NCI-H1105 (cell line): ENCODE measurements at places on chromosomes 6 and 20.

GRCh38 chr20:1888796-1889463 lies 6.3 kb upstream of the SIRPA start:
- no peak for DNase-seq

GRCh38 chr20:32532246-32532645 lies 52.9 kb downstream of the NOL4L start:
- no peak for DNase-seq

DNA sequence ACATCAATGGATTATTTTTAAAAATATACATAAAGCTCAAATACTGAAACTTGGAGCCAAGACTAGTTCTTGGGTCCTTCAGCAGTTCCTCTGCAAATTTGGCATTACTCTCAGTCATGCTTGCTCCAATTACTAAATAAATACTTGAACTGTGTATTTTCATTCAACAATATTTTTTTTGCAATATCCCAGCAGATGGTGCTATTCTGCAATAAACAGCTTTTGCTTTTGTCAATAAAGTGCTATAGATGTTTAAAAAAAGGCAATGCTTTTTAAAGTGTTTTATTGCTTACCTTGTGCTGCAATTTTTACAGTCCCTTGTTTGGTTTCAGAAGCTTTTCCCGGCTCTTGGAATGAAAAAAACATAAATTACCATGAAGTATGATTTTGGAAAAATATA lies 243.4 kb downstream of the TRDN start:
- peak; percentile 67 for DNase-seq

DNA sequence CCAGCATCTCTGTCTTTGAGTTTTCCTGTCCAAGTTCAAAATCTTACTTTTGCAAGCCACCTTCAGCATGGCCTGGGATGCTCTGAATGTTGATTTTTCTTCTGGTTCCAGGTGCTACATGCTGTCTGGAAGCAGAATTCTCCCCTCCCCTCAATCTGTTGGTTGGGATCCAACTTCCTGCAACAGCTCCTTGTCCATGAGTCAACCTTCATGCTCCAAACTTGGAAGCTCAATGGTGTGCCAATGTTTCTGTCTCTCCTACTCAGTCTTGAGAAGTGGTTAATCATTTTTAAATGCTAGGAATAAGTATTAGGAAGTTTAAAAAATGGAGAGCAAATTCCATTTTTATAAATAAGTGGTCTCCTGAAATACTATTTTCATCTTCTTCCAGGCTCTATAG lies 33.2 kb upstream of the PLEKHG1 start:
- DNase-seq = no peak

GRCh38 chr6:45710304-45710821 lies 305.3 kb downstream of the CLIC5 start:
- DNase-seq = no peak

DNA sequence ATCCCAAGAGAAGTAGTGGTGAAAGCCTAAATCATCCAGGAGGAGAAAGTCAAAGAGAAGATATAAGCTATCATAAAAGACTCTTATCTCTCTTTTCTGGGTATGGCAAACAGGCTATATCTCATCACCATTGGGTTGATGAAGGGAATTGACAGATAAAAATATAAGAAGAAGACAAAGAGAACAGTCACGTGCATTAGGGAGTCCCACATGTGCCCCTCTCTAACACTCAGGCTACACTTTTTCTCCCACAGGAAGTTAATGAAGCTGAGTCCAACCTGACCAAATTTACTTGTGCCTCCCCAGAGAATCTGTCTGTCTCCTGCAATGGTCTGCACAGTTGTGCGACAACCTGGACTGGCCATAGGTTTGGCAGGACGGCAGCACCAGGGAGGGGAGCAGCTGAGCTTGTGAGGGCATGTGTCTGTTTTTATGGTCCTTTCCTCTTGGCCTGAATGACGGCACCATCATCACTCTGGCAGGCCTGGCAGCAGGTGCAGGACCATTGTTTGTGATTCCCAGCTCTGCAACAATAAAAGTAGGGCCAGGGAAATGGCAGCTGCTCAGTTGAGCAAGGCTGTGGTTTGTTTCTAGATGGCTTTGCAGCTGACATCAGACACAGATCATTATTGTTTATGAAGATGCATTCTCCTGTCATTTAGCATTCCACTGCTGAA lies 144.5 kb upstream of the MCHR2 start:
- peak; percentile 65 for DNase-seq

GRCh38 chr6:108482559-108482958 lies 78.2 kb upstream of the FOXO3 start:
- no peak for DNase-seq

DNA sequence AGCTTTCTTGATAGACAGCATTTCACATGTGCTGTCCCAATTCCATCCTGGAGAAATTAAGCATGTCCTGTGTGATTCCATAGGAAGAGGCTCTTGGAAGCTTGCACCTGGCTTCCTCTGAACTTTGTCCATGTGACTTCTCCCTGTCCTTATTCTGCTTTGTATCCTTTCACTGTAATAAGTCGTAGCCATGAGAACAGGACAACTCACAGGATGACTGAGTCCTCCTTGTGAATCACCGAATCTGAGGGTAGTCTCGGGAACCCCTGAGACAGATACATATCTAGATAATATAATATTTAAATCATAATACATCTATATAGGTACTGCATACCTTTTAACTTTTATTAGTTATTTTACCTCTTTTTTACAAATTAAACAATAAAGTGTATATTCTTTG lies 156.7 kb upstream of the THEMIS start:
- DNase-seq = no peak

- DNase-seq = no peak
These were observed 15.7 kb upstream of the ADRM1 start for GRCh38 chr20:62287129-62287528.

- no peak for DNase-seq
These were observed 29.2 kb downstream of the SLC22A23 start for GRCh38 chr6:3427687-3428085.

DNA sequence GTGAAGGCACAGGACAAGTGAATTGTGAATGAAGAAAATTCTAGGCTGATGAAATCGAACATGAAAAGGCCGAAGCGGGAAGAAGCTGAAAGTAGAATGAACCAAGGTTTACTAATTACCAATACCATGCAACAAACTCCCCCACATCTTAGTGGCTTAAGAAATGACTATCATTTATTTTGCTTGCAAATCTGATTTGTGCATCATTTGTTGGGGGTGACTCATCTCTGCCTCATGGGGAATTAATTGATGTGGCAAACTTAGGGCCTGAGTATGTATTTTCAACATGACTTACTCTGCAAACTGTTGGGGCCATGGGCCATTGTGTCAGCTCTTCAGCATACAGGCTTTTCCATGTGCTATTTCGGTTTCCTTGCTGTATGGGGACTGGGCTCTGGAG lies 26.8 kb downstream of the PPP1R14C start:
- DNase-seq = no peak

DNA sequence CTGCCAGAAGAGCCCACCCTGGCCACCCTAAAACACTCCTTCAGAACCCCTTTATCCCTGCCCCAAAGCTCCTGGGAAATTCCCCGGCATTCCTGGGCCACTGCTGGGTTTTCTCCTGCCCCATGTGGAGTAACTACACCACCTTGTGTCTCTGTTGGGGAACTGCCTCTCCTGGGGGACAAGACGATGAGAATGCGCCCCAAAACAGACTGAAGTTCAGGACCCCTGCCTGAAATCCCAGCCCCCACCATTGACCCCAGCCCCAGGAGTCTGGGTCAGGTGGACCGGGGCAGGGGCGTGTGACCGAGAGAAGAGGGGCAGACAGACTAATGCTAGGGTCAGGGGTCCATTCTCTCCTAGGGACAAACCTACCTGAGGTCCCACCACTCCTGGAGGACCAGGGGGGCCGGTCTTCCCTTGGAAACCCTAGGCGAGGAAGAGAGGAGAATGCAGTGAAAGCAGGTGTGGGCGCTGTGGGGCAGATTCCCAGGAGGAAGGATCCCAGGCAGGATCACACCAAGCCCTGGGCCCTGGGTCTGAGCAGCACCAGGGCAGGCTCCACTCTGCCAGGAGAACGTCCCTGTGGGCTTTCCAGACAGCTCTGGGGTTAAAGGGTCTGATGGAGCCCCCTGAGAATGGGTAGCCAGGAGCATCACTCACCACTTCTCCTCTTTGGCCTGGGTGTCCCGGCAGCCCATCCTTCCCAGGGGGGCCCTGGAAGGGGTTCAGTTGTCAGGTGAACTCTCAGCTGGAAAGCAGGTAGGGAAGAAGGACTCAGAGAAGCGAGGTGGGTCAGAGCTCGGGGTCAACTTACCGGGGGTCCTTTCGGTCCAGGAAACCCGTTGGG lies 19.4 kb downstream of the COL11A2 start:
- no peak for DNase-seq

DNA sequence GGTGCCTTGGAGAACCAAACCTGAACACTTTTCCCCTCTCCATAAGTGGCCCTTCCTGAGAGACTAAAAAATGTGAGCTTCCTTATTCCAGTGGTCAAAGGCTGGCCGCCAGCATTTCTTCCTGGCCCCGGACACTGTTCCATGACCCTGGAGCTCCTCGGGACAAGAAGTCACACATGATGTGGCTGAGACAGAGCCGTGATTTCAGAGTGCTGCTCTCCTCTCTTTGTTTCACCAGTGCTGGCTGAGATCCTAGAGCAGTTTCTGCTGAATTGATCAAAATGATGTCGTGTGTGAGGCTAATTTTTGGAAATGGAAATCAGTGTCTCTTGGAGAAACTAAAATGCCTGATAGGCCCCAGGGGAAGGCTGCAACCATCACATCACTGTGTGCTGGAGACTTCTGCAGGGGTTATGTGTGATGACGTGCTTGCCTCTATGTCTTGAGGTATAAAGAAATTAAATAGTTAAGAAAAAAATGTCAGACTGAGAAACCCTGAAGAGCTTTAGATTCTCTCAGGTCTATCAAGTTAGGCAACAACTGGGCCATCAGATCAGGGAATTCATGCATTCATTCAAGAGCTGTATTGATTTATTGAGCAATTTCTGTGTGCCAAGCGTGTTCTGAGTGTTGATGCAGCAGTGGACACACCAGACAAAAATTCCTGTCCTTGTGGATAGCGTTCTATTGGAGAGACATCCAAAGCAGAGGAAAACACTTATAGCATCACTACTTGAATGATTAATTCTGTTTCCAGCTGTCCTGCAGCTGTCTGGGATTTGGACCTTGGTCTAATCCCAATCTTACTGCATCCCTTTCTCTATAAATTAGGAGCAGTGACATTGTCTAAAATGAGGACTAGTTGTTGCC lies 72.7 kb upstream of the CCN6 start:
- no peak for DNase-seq

- DNase-seq = no peak
These were observed 42.6 kb upstream of the PXDC1 start for GRCh38 chr6:3794092-3794491.

DNA sequence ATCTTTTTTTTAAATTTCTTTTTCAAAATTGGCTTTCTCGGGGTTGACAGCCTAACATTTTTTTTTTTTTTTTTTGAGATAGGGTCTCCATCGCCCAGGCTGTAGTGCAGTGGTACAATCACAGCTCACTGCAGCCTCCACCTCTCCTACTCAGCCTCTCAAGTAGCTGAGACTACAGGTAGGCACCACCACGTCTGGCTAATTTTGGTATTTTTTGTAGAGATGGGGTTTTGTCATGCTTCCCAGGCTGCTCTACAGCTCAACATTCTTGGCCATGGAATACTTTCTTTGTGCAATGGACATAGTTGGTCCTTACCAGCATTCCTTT lies 6.4 kb upstream of the CTNNBL1 start:
- no peak for DNase-seq

- DNase-seq = no peak
These were observed 35.9 kb upstream of the PIM1 start for GRCh38 chr6:37134036-37134395.

- DNase-seq = no peak
These were observed 144.7 kb upstream of the FBXL4 start for GRCh38 chr6:99092461-99092860.

GRCh38 chr20:23520185-23520584 lies 29.3 kb downstream of the CST8 start:
- no peak for DNase-seq

DNA sequence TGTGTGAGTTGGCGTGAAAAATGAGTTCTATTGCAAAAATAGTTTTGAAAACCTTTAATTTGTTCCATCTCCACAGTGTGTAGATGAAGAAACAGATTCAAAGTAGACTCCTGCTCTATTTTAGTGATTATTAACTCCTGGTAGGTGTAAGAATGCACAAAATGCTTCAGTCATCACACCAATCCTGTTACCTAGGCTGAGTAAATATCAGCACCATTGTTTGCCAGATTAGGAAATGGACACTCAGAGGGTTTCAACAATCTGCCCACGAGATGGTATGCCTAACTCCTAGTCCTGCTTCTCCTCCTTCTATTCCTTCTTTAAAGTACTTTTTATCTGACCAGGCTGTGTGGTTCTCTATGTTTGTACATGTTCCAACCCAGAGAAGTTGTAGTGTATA lies 108.9 kb upstream of the AHI1 start:
- no peak for DNase-seq

DNA sequence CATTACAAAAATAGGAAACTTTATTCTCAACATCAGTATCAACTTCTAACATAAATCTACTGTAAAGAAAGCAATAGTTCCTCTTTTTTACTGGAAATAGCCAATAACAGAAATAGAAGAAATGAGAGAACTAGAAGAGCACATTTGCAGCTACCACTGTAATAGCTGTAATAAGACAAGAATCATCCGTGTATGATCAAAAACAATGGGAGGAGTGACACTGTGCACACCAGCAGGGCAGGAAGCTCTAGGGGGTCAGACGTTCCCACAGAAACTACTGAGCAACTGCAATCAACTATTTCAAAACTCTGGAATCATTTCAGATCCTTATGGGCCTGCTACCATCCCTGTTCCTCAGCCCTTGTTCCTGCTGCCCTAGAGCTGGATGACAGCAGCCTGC lies 43.7 kb downstream of the NINL start:
- no peak for DNase-seq

- no peak for DNase-seq
These were observed 10.6 kb downstream of the SLCO4A1 start for GRCh38 chr20:62652894-62653305.

- no peak for DNase-seq
These were observed 45.9 kb upstream of the TULP1 start for GRCh38 chr6:35558571-35558970.
